ENCODE measurements at places on chromosomes 4 and X. TPM values are rescaled to one million over a fixed set of nuclear protein-coding genes. Genes with fewer than 3 reads are reported as not detected.

Gene SLC39A8
- 13.6 TPM for total RNA-seq

Gene PNMA5
- 0.10 TPM for total RNA-seq

Gene UGT2B17
- not detected for total RNA-seq

Gene STPG2
- total RNA-seq: not detected

Gene GYG2
- not detected for total RNA-seq

Gene SMIM43
- total RNA-seq: not detected

Gene OTC
- not detected for total RNA-seq

- no peak for DNase-seq
These were observed 6.8 kb downstream of the MSX1 start for GRCh38 chr4:4866124-4866865.

- no peak for DNase-seq
These were observed 24.7 kb downstream of the RAB33A start for GRCh38 chrX:130196466-130196865.

DNA sequence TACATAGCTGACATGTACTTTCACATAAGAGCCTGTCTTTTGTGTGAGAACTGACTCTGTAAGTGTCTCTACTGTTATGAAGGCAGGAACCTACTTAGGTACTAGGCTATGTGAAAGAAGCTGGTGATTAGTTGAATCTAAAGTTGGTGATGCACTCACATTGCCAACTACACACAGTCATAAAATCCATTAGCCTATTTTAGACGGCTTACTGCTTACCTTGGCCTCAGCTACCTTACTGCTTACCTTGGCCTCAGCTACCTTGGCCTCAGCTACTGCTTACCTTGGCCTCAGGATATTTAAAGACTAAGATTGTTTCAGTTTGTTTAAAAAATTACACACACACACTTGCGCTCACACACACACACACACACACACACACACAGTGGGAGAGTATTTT lies 549.7 kb downstream of the IL1RAPL1 start:
- DNase-seq: no peak

DNA sequence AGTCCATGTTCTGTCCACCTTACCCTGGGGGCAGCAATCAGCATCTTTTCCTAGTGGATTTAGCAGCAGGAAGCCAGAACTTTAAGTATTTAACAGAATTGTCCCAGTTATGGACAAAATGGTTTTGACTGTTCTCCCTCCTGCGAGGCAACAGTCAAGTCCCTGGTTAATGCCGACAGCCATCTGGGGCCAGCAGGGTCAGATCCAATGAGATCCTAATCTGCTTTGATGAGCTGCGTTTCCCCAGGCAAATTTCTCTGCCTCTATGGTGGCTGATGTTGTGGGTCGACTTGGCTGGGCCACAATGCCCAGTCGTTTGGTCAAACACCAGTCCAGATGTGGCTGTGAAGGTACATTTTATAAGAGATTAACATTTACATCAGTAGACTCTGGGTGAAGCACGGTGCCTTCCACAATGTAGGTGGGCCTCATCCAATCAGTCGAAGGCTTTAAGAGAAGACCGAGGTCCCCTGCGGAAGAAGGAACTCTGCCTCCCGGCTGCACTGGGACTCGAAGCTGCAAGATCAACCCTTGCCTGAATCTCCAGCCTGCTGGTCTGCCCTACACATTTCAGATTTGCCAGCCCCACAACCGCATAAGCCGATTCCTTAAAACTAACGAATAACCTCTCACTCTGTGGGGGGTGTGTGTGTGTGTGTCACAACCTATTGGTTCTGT lies 89.0 kb upstream of the C4orf50 start:
- DNase-seq: no peak

GRCh38 chr4:76055016-76055415 lies 19.1 kb upstream of the CXCL11 start:
- no peak for DNase-seq

GRCh38 chr4:109005523-109005922 lies 242.7 kb upstream of the ETNPPL start:
- DNase-seq: peak; percentile 19

GRCh38 chrX:110703641-110704040 lies 92.0 kb downstream of the CHRDL1 start:
- no peak for DNase-seq

DNA sequence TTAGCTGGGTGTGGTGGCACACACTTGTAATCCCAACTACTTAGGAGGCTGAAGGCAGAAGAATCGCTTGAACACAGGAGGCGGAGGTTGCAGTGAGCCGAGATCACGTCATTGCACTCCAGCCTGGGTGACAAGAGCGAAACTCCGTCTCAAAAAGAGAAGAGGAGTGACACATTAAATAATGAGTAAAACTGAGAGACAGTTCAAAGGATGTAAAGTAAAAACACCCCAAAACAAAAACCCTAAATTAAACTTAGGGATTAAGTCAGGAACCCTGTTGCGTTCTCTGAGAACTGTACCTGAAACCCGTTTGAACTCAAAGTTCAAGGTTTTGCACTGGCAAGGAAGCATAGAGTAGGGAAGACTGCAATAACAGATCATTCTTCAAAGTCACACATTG lies 141.7 kb downstream of the BRWD3 start:
- DNase-seq: no peak

DNA sequence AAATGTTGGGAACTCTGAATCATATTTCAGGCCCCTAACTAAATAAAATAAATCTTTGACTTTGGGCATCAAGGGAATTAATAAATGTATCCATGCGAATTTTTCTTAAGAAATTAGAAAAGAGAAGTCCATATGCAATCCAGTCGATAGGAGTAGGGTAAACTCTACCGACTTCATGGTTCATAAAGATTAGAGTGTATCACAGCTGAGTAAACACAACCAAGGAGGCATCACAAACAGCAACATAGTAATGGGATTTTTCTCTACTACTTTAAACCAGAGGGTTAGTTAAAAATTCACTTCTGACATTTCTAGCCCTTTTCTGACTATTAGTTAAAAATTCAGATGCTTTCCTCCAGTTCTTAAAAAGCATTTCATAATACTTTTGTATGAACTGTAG lies 19.9 kb downstream of the SEPTIN11 start:
- no peak for DNase-seq

DNA sequence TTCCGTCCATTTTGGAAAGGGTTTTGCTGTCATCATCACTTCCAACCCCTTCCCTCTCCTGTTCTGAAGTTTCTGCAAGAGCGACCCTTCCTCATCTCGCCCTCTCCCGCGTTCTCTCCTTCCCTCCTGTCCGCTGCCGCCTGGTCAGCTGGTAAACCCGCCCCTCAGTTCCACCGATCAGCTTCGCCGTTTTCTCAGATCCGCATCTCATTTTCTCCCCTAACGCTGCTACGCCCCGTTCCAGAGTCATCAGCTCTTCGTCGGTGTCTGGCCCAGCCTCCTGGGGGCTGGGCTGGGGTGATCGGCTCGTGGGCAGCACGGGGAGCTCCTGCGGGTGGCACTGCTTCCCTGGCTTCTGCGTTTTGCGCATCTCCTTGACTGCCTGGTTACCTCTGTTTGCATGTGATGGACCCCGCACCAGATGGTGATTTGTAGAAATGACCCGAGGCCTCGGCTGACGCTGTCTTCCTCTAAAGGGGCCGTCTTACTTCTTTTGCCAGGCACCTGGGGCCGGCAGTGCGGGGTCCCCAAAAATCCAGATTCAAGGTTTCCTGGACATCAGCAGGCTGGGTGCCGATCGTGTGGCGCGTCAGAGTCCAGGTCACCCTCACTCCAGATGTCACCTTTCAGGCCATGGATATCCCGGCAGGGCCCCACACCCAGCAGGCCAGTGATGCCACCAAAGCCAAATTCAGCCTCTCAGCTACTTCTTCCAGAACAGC lies 13.4 kb downstream of the CTBP1 start:
- no peak for DNase-seq

Data from HT-29 (cell line).